ENCODE measurements at places on chromosomes 4 and X.

DNA sequence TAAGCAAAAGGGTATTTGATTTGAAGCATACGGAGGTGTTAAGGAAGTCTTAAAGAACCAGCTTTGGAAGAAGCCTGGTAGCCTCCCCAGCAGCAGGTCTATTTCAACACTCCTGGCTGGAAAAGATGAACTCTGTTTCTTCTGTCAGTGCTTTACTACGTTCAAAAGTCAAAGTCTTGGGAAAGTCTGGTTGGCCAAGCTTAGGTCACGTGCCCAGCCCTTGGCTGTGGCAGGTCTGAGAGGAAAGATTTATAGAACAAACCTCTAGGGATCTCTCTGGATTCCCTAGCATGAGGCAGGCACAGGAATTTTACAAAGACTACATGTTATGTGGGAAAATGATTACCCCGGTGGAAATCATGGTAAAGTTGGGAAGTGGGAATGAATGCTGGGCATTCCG lies 8.6 kb upstream of the ARHGAP10 start:
- no peak for DNase-seq

- DNase-seq = no peak
Measured at GRCh38 chrX:15785176-15785750, 5.0 kb upstream of the ZRSR2 start.

GRCh38 chrX:37509349-37509748 lies 62.1 kb upstream of the LANCL3 start:
- no peak for DNase-seq

DNA sequence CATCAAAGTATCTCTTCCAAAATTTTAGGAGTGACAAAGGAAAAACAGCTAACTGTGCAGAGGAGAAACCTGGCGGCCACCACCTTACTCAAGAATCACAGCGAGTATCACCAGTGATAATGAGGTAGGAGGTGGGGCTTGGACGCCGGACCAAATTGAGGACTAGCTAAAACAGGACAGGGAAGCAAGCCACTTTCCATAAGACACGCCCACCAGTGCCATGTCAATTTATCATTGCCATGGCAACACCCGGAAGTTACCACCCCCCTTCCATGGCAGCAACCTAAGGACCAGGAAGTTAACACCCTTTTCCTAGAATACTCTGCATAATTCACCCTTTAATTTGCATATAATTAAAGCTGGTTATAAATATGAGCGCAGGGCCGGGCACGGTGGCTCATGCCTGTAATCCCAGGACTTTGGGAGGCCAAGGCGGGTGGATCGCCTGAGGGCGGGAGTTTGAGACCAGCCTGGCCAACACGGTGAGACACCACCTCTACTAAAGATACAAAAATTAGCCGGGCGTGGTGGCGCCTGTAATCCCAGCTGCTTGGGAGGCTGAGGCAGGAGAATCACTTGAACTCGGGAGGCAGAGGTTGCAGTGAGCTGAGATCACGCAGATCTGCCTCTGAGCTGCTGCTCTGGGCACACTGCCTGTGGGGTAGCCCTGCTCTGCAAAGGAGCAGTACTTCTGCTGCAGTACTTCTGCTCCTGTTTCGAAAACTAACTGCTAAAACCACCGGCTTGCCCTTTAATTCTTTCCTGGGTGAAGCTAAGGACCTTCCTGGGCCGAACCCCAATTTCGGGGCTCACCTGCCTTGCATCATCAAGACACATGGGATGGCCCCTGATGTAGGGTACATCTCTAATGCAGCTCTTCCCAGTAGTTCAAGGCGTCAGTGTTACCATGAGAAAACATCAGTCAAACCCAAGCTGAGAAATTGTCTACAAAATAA lies 116.7 kb downstream of the HMX1 start:
- no peak for DNase-seq

DNA sequence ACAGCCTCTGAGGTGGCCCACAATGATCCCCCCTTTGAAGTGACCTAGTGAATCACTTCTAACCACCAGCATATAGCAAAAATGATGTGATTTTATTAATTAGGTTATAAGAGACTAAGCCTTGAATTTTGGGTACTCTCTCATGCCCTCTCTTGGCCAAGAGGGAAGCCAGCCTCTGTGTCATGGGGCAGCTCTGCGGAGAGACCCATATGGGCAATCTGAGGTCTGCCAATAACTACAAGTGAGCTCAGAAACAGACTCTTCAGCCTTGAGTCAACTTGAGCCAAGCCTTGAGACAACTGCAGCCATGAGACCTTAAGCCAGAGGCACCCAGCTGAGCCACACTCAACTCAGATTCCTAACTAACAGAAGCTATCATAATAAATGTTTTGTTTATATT lies 45.7 kb downstream of the MANBA start:
- no peak for DNase-seq

DNA sequence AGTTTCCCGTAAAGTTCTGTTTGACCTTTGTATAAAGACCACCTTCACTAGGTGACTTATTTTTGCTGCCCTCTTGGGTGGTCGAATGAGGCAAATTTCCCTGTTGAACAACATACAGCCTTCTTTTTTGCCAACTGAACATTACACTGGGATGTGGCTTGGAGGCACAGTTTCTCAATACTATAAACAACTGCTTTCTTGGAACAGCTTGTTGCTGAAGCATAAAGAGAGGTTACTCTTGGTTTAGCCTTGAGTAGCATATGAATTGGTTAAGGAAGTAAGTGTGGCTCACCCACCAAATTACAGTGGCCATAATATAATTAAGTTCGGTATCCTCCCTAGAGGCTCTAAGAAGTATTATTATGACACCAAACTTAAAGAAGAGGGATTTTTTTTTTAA lies 40.0 kb downstream of the HHIP start:
- DNase-seq = no peak

DNA sequence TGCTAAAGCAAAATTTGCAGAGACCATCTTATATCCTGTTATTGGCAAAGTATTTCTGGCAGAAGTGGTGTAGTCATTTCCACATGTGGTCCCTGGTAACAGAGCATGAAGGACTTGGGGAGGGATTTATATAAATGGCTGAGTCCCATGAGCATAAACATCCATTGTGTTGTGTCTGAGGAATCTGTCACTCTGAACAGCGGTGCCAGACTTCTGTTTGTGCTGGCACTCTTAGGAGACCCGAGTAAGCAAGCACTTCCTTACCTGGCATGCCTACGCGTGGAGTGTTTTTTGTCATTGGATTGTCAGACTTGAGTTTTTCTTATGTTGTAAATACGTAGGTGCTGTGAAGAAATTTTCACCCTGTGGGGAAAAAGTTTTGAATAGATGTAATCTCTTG lies 285.9 kb downstream of the ARHGAP10 start:
- DNase-seq = no peak

GRCh38 chr4:138035781-138036258 lies 206.3 kb downstream of the SLC7A11 start:
- no peak for DNase-seq

DNA sequence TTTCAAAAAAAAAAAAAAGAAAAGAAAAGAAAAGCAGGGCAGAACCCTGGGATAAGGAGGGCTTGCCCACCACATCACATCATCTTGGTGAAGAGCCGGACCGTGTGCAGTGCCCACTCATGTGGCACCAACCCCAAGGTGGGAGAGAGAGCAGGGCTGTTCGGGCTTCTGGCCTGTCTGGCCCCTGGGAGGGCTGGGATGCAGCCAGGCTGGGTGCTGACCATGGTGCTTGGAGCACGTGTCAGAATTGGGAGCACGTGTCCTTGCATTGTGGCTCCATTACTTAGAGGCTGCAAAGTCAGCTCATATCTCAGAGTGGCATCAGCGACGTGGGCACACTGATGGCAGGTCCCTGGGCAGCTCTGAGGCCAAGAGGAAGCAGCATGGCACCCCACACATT lies 100.9 kb upstream of the AFAP1 start:
- no peak for DNase-seq

GRCh38 chrX:48306175-48306574 lies 50.3 kb downstream of the SSX3 start:
- no peak for DNase-seq

DNA sequence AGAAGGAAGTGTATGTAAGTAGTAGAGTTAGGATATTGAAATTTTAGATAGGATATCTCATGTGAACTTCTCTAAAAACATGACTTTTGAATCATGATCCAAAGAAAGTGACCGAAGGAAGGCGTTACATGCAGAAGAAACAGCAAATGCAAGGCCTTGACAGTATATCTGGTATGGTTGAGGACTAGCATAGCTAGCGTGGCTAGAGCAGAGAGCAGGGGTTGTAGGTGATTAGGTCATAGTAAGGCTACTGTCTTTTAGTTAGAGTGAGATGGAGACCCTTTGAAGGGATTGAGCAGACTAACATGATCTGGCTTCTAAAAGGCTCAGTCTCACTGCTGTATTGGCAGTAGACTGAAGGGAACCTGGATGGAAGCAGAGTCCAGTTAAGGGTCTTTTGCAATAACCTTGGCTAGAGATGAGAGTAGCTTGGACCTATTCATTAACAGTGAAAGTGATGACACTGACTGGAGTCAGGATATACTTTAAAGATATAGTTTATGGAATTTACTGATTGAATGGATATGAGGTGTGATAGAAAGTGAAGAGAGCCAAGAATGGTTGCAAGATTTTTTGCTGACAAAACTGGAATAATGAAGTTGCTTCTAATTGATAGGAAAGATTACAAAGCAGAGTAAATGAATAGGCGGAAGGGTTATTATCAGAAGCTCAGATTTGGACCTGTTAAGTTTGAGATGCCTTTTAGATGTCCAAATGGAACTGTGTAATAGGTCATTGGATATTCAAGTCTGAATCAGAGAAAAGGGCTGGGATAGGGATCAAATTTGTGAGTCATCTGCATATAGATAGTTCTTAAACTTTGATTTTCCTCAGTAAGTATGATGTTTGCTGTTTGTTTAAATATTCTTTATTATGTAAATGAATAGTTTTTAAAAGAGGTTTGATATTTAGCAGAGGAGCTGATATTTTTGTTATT lies 59.8 kb downstream of the MRPL1 start:
- DNase-seq = no peak

- no peak for DNase-seq
Measured at GRCh38 chrX:47941423-47941822, 62.4 kb downstream of the ZNF182 start.

DNA sequence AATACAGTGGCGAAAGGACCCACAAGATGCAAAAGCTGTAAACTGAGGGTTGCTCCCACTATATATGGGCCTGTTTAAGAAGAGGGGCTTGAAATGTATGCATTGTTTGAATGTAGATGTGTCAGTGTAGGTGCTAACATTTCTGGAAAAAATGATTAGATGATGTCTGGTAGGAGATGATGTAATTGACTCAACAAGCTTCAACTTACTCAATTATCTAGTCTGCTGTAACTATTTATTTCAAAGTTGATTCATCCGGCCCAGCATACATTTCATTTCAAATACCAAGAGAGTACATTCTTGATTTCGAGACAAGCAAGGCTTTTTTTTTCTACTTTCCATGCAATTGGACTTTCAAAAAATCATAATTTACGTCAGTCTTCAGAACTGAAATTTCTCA lies 9.3 kb upstream of the ENAM start:
- DNase-seq = no peak

GRCh38 chr4:18318682-18319388 lies 297.3 kb upstream of the LCORL start:
- DNase-seq = peak; percentile 59

DNA sequence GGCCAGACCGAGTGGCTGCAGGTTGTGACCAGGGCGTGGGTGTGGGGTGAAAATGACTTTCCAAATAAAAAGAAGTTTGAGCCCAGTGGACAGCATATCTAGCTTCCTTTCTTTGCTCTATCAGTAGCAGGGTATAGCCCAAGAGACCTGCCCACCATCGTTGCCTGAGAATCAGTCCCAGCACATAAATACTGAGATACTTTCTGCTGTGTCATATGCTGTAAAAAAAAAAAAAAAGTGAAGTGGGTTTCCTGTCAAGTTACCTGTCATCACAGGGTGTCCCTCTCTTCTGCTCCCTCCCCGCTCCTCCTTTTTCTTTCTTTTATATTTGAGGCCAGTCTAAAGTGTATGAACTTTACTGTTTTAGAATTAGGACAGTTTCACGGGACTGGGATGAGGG lies 330.3 kb upstream of the BOD1L1 start:
- DNase-seq = no peak

DNA sequence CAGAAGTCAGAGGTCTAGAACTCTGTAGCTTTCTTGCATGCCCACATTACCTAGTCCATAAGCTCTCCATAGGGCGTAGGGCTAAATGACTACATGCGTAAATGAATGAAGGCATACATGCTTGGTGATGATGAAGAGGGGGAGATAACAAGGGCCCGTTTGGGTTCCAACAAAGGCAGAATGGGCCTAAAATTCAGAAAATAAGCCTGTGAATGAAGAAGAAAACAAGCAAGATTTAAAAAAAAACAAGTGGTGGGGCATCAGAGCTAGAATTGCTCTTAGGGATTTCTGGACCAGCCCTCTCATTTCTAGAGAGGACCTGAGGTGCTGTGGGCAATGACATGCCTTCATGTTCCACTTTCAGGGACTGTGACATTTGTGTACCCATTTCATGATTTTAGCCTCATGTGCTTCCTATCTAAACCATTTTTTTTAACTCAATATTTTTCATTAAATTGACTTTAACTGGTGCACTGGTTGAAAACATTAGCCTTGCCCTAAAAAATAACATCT lies 12.1 kb downstream of the GPRIN3 start:
- no peak for DNase-seq

DNA sequence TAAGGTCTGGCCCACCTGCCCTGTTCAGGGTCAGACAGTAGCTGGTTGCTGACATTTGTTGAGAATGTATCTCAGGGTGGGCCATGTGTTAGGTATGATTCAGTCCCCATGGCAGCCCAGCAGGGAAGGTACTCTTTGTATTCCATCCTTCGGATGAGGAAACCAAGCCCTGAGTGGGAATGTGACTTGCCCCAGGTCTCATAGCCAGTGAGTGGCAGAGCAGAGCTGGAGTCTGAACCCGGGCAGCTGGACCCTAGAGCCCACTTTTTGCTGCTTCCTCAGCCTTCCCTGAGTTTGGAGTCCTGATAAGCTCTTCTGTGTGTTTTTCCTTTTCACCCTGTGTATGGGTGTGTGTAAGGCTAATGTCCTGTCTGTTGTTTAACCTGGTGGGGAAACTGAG lies 21.6 kb upstream of the UBA1 start:
- no peak for DNase-seq

All from left hindlimb (tissue), 1 donor.